ENCODE measurements at places on chromosomes 16 and 17.

DNA sequence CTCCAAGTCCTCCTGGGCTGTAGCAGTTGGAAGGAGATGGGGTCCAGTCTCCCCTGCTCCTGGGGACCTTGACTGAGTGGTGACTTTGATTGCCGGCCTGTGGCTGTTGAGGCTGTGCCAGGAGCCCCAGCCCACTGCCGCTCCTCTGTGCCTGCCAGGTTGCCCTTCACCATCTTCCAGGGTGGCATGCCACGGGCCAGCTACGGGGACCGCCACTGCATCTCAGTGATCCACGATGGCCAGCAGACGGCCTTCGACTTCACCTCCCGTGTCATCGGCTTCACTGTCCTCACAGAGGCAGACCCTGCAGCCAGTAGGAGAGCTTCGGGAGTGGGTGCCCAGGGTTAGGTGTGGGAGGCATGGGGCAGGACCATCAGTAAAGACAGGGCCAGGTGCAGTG is 23.4 kb upstream of the MYO15B start:
- no peak for DNase-seq

- DNase-seq: no peak
Observed at GRCh38 chr17:75845933-75846691, 1.9 kb upstream of the UNC13D start.

- no peak for DNase-seq
Observed at GRCh38 chr17:73211745-73212144, 18.9 kb downstream of the COG1 start.

- no peak for DNase-seq
Observed at GRCh38 chr16:26078716-26079355, 387.1 kb downstream of the HS3ST4 start.

DNA sequence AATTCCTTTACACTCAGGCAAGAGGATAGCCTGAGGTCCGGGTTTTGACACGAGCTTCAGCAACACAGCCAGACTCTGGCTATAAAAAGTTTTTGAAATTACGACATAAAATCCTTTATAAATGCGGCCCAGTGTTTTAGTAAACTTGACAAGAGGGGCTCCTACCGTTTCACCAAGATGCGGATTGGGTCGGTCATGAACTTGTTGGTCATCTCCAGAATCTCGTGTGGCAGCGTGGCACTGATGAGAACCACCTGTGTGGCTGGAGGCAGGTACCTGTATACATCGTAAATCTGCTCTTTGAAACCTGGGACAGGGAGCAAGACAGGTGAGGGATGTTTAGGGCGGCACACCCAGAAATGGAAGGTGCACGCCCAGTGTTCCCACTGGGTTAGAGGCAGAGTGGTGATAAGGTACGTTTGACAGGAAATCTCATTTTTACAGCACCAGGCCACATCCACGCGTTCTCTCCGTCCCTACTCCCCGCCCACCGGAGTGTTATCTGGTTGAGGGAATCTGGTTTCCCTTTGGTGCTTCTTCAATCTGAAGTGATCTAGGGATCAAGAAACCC is 8.0 kb downstream of the EIF4A3 start:
- DNase-seq: no peak

DNA sequence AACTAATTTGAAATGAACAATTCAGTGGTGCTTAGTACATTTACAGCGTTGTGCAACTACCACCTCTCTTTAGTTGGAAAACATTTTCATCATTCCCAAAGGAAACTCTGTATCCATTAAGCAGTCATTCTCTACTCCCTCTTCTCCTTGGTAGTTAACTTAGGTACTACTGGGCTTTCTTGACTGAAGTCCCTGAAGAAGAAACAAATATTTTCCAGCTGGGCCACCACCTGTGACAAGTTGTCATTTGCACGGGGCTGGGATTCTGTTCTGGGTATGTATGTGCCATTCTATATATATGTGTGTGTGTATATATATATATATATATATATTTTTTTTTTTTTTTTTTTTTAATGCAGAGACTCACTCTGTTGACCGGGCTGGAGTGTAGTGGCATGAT is 15.4 kb upstream of the RMI2 start:
- no peak for DNase-seq

GRCh38 chr17:29150161-29150560 is 30.0 kb downstream of the MYO18A start:
- DNase-seq: no peak

DNA sequence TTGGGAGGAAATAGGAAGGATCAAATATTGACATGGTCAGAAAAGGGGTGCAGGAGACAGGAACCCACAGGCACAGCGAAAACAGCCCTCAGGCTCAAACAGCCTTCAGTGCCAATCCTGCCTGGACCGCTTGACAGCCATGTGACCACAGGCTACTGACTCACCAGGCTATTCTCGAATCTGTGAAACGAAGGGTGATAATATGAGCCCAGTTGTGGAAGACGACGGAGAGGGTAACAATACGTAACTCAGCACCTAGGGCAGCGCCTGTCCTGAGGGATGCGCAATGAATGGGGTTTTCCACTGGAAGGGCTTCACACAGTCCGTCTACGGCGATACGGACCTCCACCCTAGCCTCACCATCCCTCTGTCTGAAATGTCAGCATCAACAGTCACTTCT is 117.3 kb upstream of the RCVRN start:
- DNase-seq: no peak

- no peak for DNase-seq
Observed at GRCh38 chr17:1532836-1533602, 16.6 kb upstream of the INPP5K start.

- DNase-seq: no peak
Observed at GRCh38 chr17:42431758-42432161, 8.7 kb upstream of the CAVIN1 start.

GRCh38 chr17:77613218-77613617 is 345.3 kb upstream of the TNRC6C start:
- no peak for DNase-seq

DNA sequence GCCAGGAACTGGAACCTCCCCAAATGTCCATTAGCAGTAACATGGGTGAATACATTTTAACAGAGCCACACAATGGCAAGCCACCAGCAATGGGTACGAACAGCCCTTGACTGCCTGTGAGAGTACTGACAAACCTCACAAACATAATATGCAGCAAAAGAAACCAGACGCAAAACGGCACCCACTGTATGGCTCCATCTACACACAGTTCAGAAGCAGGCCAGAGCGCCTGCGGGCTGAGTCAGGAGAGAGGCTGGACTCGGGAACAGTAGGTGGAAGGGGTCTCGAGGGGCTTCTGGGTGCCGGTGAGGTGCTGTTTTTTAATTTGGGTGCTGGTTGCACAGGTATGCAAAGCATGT is 77.4 kb upstream of the TOB1 start:
- DNase-seq: no peak

GRCh38 chr16:55179852-55180585 is 144.0 kb upstream of the IRX6 start:
- DNase-seq: no peak
